ENCODE measurements at places on chromosomes 4 and X.
A peak's percentile ranks its signal among the peaks of the same experiment; 100 is the strongest.

DNA sequence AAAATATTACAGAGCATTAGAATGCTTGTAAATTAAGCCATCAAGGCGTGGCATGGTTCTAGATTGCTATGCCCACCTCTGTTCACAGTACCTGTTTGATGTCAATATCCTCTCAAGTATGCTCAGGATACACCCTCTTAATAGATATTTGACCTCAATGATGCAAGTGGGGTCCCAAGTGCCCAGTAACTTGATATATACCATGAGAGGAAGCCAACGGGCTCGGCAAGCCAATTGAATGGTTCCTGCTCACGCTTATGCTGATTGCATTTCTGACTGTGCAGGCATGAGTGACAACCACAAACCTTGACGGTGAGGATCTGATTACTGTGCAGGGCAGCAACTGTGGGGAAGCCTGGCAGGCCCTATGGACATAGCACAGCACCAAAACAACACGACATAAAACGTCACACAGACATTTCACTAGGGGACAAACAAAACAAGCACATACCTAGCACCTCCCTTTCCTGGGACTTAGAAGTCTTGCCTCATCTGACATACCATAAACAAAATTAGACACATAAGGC, 179.1 kb upstream of the ETNPPL start:
- no peak for DNase-seq

DNA sequence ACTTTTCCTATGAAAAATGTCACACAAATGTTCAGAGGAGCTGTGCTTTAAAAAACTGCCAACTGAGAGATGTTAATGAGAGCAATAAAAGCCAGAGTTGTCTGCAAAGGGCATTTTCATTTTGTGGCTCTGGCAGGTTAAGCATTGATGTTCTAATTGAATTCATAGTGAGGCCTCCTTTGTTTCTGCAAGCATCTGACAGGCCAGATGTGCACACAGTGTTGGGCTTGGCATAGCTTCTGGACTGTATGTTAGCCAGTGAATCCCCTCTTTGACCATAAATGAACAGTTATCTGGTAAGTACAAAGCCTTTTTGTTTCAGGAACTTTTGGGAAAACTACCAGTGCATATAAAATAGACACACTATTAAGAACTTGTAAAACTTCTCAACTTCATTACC, 81.9 kb downstream of the JADE3 start:
- DNase-seq = no peak

- DNase-seq = peak; percentile 30
Observed at GRCh38 chr4:147773261-147774184, 41.6 kb downstream of the ARHGAP10 start.

- DNase-seq = no peak
Observed at GRCh38 chr4:114922592-114922933, 190.9 kb downstream of the NDST4 start.
